Stimulated activated CD8-positive, alpha-beta memory T cell treated with anti-CD3 and anti-CD28 coated beads, Interleukin-2, amount 100 ng/mL, for 1 hour (primary cell): ENCODE measurements at places on chromosomes 4 and X.

DNA sequence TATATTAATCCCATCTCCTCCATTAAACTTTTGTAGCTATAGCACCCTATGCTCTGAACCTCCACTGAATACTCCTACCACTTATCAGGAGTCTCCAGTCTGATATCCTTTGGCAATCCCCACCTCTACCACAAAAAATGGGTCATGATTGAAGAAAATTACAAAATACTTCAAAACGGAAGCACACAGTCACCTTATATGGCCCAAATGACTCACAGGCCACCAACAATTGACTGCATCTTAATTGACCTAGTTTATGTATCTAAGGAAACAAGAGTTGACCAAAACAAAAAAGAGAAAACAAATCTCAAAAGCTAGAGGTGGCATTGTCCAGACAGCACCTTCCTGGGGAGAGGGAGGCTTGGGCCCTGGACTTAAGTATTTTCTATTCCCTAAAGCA is 120.0 kb upstream of the DIAPH2 start:
- DNase-seq, result no peak

DNA sequence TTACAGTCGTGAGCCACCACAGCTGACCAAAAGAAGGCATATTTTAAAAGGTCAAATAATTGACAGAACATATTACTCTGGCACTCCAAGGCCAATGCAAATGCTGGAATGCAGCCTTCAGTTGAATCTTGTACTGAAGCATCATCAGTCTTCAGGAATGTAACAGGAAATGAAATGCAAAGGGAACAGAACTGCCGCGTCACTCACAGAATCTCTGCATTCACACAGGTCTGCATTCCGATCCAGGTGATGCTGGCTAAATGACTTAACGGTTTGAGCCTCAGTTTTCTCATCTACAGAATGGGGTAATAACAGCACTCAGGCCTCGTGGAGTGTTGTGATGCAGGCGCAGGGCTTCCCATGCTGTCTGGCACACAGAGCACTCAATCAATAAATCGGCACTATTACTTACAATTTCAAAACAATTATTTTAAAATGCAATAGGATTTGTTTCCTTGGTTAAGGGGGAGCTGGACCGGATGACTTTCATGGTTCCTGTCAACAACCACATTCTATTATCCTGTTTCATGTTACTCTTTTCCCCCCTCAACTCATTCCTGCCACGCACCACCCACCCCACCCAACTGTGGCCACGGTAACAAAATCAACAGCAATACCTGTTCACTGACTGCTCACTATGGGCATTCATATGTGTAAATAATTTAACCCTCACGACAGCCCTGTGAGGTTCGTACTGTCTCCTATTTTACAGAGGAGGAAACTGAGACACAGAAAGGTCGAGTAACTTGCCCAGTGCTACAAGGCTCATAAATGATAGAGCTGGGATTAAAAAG is 32.4 kb downstream of the IGFBP7 start:
- DNase-seq, result no peak

GRCh38 chr4:143202824-143203223 is 18.1 kb downstream of the USP38 start:
- no peak for DNase-seq

- DNase-seq, result no peak
These were observed 39.3 kb downstream of the EVC start for GRCh38 chr4:5750052-5750945.

- no peak for DNase-seq
These were observed 821 bp downstream of the CXCL8 start for GRCh38 chr4:73741031-73741749.

DNA sequence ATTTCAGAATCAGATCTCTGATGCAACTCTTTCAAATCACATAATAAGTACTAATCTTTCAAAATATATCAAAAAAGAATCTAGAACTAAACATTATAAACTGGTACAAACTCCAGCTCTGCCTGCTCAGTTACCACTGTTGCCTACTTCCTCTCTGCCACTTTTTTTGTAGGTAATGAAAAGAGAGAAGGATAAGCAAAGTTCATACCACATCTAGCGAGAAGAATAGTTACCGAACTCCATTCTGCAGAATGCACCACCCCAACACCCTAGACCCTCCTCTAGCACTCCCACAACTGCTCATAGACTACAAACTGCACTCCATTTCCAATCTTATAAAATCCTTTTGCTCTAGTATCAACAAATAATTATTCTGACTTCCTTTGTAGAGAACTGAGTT is 19.7 kb upstream of the LRBA start:
- DNase-seq, result no peak

DNA sequence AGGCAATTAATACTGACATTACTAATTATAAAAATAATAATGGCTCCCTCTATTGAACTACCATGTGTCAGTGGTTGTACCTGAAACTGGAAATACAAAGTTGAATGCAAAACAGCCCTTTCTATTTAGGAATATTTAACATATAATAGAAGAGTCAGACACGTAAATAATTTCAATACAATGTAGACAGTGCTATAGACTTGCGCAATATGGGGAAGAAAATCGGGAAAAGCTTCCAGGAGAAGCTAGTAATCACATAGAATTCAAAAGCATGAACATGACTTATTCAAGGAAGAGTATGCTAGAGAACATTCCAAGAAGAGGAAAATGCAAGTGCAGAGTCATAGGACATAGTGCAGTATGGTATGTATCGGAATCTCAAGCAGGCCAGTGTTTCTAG is 408.9 kb upstream of the FTHL17 start:
- no peak for DNase-seq

DNA sequence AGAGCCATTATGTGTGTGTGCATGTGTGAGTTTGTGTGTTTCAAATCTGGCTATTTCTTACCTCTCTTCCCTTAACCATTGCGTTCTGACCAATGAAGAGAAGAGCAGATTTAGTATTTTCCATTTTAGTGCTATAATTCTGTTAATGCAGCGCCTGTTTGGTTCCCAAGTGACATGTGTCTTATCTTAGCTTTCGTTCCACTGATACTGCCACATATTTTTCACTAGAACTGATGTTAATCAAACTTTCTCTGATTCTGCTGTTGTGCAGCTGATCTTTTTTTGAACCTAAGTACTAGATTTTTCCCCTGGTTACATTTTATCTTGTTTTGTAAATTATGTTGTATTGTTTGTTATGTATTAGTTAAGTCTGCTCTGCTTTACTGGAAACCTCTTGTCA is 152.9 kb upstream of the MID1 start:
- DNase-seq, result no peak

GRCh38 chrX:13581554-13581953 is 12.2 kb downstream of the EGFL6 start:
- DNase-seq, result no peak

- no peak for DNase-seq
These were observed 50.7 kb downstream of the CHST7 start for GRCh38 chrX:46624090-46624786.

- DNase-seq, result no peak
These were observed 17.7 kb downstream of the EFNB1 start for GRCh38 chrX:68846536-68846935.

DNA sequence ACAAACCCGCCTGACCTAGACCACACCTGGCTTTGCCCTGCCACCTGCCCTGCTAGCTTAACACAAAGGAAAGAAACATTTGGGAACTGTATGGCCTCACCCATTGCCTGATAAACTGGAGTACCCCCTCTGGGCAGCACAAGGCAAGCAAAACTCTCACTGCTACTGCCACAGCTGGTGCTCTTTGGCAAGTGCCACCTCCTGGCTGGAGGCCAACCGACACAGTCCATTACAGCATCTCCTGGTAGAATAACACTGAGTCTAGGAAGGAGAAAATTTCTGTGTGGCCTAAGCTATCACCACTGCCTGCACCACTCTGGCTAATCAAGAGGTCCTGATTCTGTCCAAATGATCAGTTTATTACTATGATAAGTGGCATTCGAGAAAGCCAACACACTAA is 18.9 kb upstream of the SPANXN3 start:
- no peak for DNase-seq

GRCh38 chr4:130712038-130712437 is 1616.1 kb downstream of the C4orf33 start:
- DNase-seq, result no peak

DNA sequence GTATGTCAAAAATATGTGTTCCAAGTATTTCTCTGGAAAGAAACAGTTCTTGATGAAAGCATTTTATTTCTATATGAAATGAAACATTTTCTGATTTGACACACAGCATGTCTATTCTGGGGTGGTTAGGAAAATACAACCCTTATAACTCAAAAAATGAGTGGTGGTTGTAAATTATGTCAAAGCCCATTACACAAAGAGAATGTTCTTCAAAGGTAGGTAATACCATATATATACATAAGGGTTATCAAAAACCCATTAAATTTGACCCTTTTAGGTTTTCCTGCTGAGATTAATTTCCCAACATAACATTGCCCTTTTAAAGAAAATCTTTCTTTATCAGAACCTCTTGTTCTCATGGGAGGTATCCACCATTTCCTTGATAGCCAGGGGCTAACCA is 420.5 kb upstream of the TECRL start:
- no peak for DNase-seq

DNA sequence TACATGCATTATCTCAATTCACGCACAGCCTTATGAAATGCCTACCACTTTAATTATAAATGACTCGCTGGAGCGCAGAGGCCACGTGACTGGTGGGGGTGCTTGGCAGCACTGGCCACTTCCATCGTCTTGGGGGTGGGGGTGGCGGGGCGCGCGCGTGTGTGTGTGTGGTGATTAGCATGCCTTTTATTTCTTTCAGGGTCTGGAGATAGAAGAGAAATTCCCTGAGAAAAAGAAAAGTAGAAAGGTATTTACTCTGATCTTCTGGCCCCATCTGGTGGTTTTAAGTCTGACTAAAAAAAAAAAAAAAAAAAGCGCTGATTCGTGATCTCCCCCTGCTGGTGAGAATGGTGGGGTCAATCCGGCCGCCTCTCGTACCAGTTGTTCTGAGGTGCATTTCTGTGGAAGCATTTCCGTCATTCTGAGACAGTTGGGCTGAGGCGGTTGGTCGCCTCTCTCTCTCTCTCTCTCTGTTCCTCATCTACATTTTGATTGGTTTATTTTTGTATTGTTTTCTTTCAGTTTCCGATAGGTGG is at the start of gene CCNB3:
Gene CCNB3 (plus strand): TSS at position 402 of the 536 bp plus-strand sequence. CDS start 80,399 bp downstream, outside the sequence.
- DNase-seq, result peak; percentile 42

GRCh38 chr4:4418676-4419390 is 31.9 kb downstream of the NSG1 start:
- no peak for DNase-seq

DNA sequence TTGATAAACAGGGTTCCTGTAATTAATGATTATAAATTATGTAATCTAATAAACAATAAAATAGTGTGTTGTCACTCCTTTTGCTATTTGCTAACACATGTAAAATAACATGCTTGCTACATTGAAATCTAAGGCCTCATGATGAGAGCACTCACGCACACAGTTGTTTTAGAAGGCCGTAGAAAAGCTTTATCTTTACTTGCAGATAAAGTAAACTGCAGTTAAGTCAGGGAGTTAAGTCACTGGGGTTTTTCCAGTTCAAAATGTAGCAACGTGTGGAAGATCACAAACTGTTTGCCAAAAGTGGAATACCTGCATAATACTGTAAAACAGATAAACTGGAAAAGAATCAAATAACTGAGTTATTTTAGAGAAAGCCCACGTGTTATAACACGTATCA is 187.3 kb upstream of the PACRGL start:
- DNase-seq, result no peak

DNA sequence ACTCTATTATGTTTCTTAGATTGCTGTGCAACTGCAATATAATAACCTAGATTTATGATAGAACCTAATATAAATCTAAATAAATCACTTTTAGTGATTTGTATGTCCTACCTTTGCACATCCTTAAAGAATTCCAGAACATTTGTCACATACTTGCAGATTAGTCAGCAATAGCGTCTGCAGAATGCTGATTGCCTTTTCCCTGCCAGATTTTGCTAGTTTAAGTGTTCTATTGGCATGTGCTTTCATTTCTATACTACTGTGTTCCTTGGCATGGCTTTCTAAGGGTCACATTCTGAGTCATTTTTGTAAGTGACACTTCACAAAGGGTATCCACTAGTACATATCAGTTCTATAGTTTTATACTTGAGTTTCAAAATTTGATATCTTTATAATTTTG is 303.1 kb upstream of the GIMD1 start:
- no peak for DNase-seq

DNA sequence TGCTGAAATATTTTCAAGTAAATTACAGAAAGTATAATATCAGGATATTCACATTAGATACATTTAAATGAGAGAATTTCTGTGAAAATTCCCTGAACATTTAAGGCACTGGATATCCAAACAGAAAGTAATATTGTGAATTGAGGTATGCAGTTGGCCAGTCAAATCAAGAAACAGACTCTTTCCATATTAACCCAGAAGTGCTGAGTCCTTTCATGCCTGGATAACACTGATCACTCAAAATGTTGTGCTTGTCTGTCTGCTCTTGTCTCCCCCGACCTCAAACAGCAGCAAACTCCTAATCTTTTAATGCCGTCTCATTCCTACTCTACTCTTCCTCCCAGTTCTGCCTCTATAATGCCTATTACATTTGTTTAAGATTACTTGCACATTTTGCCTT is 51.2 kb downstream of the TBC1D9 start:
- no peak for DNase-seq

DNA sequence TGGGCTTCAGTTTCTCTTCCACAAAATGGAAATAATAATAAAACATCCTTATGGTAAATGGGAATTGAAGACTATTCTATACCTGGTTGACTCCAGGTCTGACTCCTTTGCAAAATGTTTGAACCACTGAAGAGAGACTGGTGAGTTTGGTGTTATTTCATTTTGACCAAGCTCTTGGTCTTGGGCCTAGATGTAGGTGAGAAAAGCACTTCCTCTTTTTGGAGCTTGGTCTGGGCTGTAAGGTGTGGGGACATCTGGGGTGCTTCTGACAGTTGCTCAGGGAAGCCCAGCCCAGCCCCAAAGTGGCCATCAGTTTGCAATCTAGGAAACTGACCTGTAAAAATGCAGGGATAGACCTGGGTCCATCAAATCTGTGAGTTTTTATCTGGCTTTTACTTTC is 26.8 kb upstream of the SOD3 start:
- DNase-seq, result no peak

GRCh38 chr4:139734875-139735380 is 69.3 kb downstream of the MGST2 start:
- peak; percentile 16 for DNase-seq

DNA sequence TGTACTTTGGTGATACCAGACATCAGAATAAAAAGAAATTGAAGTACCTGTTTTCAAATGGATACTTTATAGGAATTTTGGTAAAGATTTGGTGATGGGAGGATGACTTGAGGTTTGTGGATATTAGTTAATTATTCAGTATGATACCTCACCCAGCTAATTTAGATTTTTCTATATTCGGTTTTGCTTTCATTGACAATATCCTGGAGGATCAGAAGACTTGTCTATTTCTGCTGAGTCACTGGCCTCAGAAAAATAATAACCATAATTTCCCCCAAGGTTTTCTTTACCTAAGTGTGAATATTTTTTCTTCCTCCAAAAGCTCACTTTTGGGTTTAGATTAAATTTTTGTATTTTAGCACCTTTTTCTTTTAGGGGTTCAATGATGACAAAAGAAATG is 100.2 kb downstream of the EGF start:
- DNase-seq, result no peak

DNA sequence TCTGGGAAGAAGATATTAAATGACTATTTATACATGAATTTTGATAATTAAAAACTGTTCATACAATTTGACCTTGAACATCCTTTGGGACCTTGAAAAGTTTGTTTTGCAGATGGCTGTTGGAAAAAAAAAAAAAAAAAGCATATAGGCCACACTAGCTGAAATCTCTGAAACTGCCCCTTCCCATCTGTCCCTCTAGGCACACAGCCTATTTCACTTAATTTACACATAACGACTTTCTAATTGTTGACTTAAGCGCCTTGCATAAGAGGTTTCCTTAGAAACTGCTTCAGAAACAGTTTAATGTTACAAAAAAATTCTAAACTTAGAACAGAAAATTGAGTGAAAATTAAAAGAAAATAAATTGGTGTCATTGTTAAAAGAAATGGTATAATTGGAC is 131.0 kb downstream of the COX18 start:
- no peak for DNase-seq
